Femur (tissue), 1 donor: ENCODE measurements at places on chromosomes 16 and 17.

GRCh38 chr16:18832613-18833012 is 31.3 kb upstream of the ARL6IP1 start:
- no peak for DNase-seq

DNA sequence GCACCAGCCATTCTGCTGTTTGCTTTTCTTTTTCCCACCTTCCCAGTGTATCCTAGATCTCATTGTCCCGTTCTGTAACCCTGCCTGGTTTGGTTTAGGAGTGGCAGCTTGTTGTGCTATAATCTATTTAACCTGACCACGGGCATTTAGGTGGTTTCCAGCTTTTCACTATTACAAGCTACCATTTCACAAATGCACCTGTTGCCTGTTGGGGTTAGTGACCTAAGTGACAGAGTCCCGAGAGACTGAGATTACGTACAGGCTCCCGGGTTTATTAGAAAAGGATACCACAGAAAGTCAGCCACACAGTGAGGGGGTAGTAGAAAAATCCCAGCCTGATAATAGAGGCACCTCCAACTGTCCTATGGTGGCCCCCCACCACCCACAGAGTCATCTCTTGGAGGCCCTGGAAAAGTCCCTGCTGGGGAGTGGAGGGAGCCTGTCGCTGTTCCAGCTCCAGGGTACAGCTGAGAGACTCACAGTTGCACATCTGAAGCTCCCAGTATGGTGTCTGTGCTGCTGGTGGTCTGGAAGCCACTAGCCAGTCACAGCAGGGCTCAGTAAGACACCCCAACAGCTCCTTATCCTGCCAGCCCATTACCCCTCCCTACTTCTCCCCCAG is 21.2 kb downstream of the CLEC16A start:
- no peak for DNase-seq

GRCh38 chr17:71417142-71417541 is 703.7 kb upstream of the SOX9 start:
- no peak for DNase-seq

DNA sequence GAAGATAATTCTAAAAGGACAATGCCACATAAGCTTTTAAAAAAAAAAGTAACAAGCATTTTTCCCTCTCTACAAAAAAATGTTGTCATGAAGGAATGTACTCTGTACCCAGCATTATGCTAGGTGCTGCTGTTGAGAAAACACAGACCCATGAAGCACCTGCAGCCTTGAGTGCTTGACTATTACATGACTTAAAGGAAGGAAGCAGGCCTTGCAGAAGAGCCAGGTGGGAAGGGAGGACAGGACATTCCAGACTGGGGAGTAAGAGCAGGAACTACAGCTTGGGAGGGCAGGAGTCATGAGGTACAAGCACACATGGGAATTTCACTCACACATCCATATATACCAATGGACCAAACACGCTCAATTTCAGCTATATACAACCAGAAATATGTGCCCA is 3.8 kb downstream of the MYO1D start:
- DNase-seq: no peak

- DNase-seq: no peak
Observed at GRCh38 chr17:67399676-67400075, 22.6 kb downstream of the PITPNC1 start.

DNA sequence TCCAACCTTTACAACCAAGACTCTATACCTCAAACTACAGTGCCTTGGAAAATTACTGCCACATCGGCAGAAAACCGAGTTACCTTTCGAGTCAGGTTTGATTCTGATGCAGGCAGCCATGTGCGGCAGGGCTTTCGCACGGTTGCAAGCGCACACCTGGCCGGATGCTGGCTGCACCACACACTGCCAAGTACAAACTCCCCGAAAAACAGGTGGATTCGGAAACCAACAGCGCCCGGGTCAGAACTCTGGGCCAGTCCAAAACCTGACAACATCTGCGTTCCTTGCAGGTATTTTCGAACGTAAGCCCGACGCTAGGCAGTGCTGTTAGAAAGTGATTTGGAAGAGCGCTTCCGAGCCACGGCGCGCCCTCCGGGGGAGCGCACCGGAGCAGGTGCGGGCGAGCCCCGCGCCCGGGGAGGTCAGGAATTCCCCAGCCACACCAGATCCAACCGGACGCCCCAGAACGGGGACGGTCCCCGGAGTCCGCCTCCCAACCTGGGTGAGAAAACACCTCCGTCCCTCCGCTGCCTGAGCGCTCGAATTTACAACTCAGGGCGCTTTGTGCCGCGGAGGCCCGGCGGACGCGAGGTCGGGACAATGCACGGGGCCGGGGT is 1.2 kb downstream of the USP7 start:
- peak; percentile 39 for DNase-seq

- no peak for DNase-seq
Observed at GRCh38 chr17:48515925-48516900, 14.6 kb downstream of the HOXB1 start.

DNA sequence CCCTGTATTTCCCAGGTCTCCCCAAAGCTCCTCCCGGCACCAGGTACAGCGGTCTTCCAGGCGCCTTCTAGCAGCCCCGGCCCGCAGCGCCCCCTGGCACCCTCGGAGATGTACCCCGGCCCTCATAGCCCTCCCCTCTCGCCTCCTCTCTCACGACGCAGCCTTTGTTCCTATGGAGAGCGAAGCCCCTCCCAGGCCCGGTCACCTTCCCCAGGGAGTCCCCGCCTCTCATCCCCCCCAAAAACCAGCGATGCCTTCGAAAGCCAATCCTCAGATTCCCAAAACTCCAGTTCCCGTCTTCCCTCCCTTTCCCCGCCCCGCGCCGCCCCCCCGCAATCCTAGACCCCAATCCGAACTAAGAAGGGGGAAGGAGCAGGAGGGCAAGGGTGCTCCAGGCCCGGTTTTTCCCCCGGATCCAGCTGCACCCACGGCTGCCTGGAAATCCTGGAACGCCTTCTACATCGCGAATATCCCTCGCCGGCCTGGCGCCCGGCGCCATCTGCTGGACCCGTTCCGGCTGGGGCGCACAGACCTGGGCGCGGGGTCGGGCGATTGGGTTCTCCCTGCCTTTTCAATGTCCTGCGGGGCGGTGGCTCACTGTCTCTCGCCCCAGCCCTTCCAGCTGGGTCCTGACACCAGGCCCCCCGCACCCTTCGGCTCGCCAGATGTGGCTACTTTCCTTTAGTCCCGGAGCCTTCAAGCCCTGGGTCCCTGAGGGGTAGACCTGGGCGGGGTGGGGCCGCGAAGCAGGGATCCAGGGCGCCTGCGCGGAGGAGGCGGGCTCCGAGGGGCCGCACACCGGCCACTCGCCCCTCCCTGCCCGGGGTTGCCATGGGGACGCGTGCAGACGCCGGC is at the start of gene DNAH2:
TSS of gene DNAH2 (plus strand) at position 844 of the 855 bp plus-strand sequence. CDS start 1,991 bp downstream, outside the sequence.
- DNase-seq: peak; percentile 93

DNA sequence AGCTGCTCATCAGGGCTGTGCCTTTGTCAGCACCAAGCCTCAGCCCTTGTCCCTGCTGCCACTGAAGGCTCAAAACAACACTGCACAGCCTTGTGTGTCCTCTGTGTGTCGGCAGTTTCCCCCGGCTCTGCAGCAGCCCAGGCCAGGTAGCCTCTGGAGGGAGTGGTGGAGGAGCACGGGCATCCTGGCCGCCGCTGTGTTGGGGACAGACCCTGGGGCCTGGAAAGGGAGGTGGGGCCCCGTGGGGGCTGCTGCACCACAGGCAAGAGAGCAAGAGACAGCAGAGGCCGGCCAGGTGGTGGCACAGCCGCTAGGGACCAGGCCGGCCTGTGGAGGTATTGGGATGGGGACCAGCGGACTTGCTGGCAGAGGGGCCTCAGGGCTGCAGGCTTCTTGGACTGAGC is 96.9 kb upstream of the ZNF750 start:
- DNase-seq: peak; percentile 13

DNA sequence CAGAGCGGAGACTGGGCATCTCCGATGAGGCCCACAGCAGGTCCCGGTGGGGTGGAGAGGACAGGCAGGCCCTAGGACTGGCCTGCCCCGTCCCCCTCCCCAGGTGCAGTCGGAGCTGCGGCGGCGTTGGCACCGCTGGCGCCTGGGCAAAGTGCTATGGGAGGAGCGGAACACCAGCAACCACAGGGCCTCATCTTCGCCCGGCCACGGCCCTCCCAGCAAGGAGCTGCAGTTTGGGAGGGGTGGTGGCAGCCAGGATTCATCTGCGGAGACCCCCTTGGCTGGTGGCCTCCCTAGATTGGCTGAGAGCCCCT is 9.4 kb downstream of the GCGR start:
- no peak for DNase-seq

- DNase-seq: no peak
Observed at GRCh38 chr16:67825119-67825518, 17.0 kb upstream of the THAP11 start.

DNA sequence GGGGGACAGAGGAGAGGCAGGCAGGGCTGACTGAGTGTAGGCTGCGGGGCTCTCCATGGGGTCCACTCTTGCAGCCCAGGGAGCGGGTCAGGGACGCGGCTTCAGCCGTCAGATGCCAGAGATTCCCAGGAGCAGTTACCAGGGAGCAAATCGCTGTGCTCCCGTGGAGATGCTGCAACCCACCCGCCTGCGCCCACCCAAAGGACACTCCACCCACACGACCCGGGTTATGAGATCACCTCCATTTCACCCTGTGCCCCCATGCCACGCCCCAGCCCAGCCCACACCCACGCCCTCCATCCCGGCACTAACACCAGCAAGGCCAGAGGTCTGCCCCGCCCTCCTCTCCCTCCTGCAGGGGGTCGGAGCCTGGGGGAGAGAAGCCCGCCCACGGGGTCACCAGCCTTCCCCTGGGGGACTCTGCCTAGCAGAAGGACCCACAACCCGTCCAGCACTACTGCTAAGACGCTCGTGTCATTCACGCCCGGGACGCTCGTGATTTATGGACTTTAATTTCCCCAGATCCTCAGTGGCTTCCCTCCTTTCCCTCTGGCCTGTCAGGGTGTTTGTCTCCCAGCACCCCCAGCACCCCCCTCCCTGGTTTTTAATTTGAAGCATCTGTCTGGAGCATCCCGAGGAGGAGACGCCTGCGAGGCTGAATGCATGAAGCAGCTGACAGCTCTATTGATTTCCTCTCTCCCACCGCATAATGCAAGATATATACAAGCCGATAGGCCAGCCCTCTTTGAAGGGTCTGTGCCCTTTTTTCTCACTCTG is 6.7 kb upstream of the RPL38 start:
- no peak for DNase-seq

- no peak for DNase-seq
Observed at GRCh38 chr16:87575027-87575804, 27.1 kb upstream of the JPH3 start.

- DNase-seq: peak; percentile 73
Observed at GRCh38 chr16:53089434-53090285, 34.9 kb downstream of the CHD9 start.
